HCT116 (cell line): ENCODE measurements at places on chromosomes 5 and 9. TPM values are rescaled to one million over a fixed set of nuclear protein-coding genes. Genes with fewer than 3 reads are reported as not detected.

HTR4 gene
- total RNA-seq = not detected

GGTA1 gene
- not detected for total RNA-seq

MACIR gene
- 10.4 TPM for total RNA-seq

LCP2 gene
- total RNA-seq = 0.61 TPM

ANKRD55 gene
- not detected for total RNA-seq

CCDC183 gene
- 2.8 TPM for total RNA-seq

LHX3 gene
- not detected for total RNA-seq
